Activated T-cell treated with anti-CD3 and anti-CD28 coated beads, Interleukin-2, amount 50 U/mL, for 4 hours (primary cell): ENCODE measurements at places on chromosomes 11 and 22. TPM values are rescaled to one million over a fixed set of nuclear protein-coding genes. Genes with fewer than 3 reads are reported as not detected.

Gene MMP13
- total RNA-seq = not detected

Gene FOLH1
- not detected for total RNA-seq

Gene DDI1
- not detected for total RNA-seq

Gene MUC2
- 0.30 TPM for total RNA-seq

DNA sequence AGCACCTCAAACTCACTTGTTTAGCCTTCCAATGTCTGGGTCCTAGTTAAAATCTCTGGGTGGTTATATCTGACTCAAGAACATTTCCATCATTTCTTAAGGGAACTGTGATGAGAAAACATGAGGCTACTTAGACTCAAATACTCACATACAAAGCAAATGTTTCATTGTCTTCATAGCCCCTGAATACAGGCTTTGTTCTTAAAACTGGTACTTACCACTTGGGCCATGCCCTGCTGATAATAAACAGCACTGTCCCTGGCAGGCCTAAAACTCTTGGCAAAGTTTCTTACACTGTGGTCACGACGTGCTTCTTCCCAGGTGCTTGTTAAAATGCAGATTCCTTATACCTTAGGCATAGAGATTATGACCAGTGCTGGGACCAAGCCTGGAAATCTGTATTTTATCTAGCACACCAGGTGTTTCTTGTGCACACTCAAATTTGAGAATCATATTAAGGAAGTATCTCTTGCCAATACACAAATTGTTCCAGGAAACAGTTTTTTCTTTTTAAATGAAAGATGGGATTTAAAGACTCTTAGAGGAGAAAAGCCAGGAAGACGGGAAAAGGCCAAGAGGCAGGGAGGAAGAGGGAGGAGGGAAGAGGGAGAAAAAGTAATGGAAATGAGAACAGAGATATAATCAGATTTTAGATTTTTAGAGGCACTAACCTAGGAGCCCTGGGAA is 287.9 kb upstream of the MPPED2 start:
- DNase-seq = no peak

GRCh38 chr11:91876746-91877145 is 347.9 kb upstream of the FAT3 start:
- DNase-seq = no peak

DNA sequence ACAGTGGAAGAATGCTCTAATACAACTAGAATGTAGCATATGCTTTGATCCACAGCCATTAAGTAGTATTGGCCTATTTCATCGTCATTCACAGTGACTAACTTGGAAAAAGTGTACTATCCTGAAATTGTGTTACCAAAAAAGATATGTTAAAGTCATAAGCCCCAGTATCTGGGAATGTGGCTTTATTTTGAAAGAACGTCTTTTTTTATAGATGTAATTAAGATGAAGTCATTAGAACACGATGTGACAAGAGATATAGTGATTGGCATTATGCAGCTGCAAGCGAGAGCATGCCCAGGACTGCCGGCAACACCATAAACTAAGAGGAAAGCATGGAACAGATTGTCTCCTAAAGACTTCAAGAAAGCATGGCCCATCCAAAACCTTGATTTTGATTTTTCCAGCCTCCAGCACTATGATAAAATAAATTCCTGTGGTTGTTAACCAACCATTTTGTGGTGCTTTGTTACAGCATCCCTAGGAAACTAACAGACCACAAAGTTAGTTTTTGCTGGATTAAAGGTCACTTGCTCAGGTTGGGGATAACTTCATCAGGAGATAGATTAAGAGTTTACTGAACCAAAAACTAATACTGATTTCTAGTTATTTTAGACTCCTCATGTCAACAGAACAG is 870.6 kb upstream of the LRRC4C start:
- DNase-seq = no peak

- no peak for DNase-seq
Measured at GRCh38 chr11:86753459-86753858, 46.9 kb upstream of the PRSS23 start.

DNA sequence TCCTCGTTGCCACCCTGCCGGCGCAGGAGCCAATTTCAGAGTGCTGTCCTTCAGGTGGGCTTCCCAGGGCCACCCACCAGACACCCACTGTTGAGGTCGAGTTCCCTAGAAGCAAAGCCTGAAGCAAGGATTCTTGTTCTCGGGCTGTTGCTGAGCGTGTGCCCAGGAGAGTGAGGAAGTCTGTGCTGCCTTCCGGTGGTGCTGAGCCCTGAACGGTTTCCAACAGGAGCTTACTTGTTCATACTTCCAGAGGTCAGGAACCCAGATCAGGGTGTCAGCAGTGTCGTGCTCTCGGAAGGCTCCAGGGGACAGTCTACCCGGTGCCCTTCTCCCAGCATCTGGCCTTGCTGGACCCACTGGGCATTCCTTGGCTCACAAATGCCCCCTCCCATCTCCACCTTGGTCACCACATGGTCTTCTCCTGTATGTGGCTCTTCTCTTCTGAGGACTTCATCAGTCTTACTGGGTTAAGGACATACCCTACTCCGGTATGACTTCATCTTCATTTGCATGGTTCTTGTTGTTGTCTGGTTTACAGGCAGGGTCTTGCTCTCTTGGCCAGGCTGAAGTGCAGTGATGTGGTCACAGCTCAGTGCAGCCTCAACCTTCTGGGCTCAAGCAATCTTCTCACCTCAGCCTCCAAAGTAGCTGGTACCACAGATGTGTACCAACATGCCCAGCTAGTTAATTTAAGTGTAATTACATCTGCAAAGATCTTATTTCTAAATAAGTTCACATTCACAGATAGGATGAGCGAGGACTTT is 11.2 kb downstream of the SLC25A1 start:
- no peak for DNase-seq

DNA sequence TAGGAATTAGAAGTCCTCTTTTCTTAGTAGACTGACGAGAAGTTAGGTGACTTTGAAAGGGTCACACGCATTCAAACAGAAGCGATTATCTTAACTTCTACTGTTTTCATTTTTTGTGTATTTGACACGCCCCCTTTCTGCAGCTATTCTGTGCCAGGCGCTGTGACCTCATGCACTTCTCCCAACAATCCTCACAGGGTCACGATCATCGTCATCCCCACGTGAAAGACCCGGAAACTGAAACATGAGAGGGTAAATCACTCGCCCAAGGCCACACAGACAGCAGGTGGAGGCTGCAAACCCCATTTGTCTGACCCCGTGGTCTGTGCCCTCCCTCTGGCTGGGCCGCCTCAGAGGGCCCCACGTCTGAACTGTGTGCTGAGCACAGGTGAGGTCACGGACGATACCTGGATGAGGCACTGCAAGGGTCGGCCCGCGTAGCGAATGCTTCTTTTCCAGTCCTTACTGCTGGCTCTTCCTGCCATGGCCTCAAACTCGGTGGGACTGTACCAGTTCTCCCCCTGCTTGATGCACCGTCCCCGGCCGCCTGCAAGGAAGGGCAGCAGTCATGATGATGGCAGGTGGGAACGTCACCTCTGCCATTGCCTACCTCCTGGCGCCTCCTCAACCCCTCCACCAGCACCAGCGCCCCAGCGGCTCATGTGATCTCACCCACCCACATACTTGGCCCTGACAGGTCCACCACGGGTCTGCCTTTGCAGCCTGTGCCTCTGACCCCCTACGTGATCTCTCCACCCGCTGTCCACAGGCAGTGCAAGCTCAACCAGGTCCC is 8.4 kb downstream of the DEAF1 start:
- no peak for DNase-seq

DNA sequence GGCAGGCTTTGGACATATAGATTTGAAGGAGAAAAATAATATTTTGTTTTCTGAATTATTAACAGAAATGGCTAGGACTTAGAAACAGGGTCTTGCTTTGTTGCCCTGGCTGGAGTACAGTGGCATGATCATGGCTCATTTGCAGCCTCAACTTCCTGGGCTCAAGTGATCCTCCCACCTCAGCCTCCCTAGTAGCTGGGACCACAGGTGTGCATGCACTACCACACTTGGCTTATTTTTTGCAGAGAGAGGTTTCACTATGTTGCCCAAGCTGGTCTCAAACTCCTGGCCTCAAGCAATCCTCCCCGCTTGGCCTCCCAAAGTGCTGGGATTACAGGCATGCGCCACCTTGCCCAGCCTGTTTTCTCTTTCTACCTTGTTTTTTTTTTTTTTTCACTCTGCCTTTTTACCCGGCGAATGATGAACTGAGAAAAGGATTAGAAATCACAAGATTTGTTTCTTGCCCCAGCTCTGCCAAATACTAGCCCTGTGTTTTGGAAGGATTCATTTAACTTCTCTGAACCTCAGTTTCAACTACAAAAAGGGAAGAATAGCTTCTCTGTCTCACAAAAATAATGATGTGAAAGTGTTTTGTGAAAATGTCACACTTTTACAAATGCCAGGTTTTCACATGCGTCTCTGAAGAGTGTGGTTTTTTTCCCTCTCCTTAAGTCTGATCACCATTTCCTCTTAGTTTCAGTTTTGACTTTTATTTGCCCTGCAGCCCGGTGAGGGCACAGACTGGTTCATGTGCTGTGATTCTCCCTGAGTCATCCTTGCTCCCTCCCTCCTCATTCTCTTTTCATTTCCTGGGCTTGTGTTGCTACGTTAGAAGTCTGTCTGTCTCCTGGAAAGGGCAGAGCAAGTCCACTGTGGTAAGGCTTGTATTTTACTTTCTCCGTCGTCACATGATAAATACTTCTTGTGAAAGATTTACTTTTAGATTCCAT is 67.7 kb downstream of the BCL2L13 start:
- peak; percentile 23 for DNase-seq

DNA sequence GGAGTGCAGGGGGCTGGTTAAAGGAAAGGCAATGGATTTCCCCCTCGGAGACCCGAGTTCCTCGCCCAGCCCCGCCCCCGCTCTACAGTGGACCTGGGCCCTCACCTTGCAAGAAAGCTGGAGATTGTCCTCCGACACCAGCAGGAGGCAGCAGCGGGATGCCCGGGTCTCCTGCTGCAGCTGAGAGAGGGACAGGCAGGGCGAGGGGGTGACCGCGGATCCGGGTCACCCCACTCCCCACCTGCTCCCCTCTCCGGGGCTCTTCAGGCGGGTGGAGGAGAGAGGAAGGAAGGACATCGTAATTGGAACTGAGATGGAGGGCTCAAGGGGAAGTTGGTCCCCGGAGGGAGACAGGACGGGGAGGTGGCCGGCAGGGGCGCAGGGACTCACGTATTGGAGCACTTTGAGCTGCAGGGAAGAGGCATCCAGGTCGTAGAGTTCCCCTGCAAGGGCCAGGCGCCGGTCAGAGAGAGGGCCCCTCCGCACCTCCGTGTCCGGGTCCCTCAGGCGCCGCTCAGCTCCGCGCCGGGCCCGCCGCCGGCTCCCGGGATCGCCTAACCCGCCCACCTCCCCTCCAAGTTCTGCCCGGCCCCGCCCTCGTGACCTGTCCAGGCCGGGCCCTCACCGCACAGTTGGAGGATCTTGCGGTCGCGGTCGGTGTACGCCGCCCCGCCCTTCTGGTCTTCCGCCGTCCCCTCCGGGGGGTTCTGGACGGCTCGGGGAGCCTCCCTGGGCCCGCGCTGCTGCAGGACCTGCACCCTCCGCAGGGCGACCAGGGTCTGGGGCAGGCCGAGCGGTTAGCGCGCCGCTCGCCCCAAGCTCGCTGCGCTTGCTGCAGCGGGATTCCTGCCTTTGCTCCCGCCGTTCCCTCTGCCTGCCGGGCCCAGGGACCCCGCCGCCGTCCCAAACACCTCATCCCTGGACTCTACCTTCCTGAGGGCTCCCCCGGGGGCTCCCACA is 84.1 kb downstream of the PDE2A start:
- peak; percentile 43 for DNase-seq
